ENCODE measurements at places on chromosomes 11 and 22. TPM values are rescaled to one million over a fixed set of nuclear protein-coding genes. Genes with fewer than 3 reads are reported as not detected.

OR51B2 gene
- total RNA-seq, result not detected

TMEM25 gene
- total RNA-seq, result 15.2 TPM

KCNJ11 gene
- total RNA-seq, result not detected

GSTT2 gene
- 0.23 TPM for total RNA-seq

MS4A7 gene
- not detected for total RNA-seq

MCAM gene
- 25.4 TPM for total RNA-seq

YAP1 gene
- total RNA-seq, result 168 TPM

WEE1 gene
- 27.0 TPM for total RNA-seq

OR1S1 gene
- not detected for total RNA-seq

F2 gene
- total RNA-seq, result not detected

OR5A1 gene
- total RNA-seq, result not detected

SAA4 gene
- total RNA-seq, result not detected

TMEM86A gene
- total RNA-seq, result 0.47 TPM

HMOX1 gene
- total RNA-seq, result 94.4 TPM

SPTBN2 gene
- total RNA-seq, result 9.2 TPM

APOL3 gene
- total RNA-seq, result 5.3 TPM

CSNK2A3 gene
- total RNA-seq, result 0.70 TPM

FOLH1 gene
- total RNA-seq, result not detected

TRIM49 gene
- total RNA-seq, result not detected

CASP5 gene
- not detected for total RNA-seq

WDR74 gene
- total RNA-seq, result 57.8 TPM

CASP1 gene
- 5.9 TPM for total RNA-seq

NXPE2 gene
- total RNA-seq, result not detected

TPCN2 gene
- 4.9 TPM for total RNA-seq

PKP3 gene
- total RNA-seq, result 0.12 TPM

IGSF22 gene
- 0.23 TPM for total RNA-seq

NCAPD3 gene
- 11.7 TPM for total RNA-seq

CYTH4 gene
- 0.23 TPM for total RNA-seq

P4HA3 gene
- 19.2 TPM for total RNA-seq

CHRDL2 gene
- not detected for total RNA-seq

DSCAML1 gene
- total RNA-seq, result not detected

TEX12 gene
- total RNA-seq, result 0.15 TPM

RASL10A gene
- total RNA-seq, result under 0.01 TPM

OR6A2 gene
- total RNA-seq, result 0.15 TPM

GLYAT gene
- not detected for total RNA-seq

HBG1 gene
- not detected for total RNA-seq

JAML gene
- not detected for total RNA-seq

MRGPRF gene
- 2.1 TPM for total RNA-seq

TBX1 gene
- not detected for total RNA-seq

ACCSL gene
- total RNA-seq, result not detected

Data from smooth muscle cell of the coronary artery (primary cell).